ENCODE measurements at places on chromosomes 7 and 10. TPM values are rescaled to one million over a fixed set of nuclear protein-coding genes. Genes with fewer than 3 reads are reported as not detected.
A peak's percentile ranks its signal among the peaks of the same experiment; 100 is the strongest.

DNA sequence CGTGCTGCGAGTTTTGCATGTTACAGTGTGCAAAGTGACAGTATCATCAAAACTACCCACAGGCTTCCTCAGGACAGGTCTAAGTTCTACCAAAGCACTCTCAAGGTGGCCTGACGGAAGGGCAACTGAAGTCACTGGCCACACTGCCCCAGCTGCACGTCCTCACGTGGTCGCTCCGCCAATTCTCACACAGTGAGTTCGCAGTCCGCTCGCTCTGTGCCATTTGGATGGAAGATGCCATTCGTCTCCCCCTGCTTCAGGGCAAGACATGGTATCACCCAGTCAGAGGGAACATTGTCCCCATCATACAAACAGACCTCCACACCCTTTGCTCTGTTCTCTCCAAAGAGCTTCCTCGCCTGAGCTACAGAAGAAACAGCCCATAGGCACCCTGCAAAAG, 109.6 kb upstream of the COBL start:
- H3K27ac ChIP-seq, result no peak overlapping the region
- no peak overlapping the region for H3K4me3 ChIP-seq
- no peaks in the 10 kb centered on the region for H3K36me3 ChIP-seq
- H3K4me1 ChIP-seq, result no peaks in the 10 kb centered on the region
- no peaks in the 10 kb centered on the region for H3K27me3 ChIP-seq

- H3K27me3 ChIP-seq, result no peaks in the 10 kb centered on the region
- H3K27ac ChIP-seq, result peak overlapping the region; percentile 13
- H3K4me1 ChIP-seq, result peaks cover 8% of the 10 kb centered on the region
- H3K36me3 ChIP-seq, result no peaks in the 10 kb centered on the region
- peak; percentile 60 for DNase-seq
These were observed 25.5 kb downstream of the VOPP1 start for GRCh38 chr7:55546814-55547213.

DNA sequence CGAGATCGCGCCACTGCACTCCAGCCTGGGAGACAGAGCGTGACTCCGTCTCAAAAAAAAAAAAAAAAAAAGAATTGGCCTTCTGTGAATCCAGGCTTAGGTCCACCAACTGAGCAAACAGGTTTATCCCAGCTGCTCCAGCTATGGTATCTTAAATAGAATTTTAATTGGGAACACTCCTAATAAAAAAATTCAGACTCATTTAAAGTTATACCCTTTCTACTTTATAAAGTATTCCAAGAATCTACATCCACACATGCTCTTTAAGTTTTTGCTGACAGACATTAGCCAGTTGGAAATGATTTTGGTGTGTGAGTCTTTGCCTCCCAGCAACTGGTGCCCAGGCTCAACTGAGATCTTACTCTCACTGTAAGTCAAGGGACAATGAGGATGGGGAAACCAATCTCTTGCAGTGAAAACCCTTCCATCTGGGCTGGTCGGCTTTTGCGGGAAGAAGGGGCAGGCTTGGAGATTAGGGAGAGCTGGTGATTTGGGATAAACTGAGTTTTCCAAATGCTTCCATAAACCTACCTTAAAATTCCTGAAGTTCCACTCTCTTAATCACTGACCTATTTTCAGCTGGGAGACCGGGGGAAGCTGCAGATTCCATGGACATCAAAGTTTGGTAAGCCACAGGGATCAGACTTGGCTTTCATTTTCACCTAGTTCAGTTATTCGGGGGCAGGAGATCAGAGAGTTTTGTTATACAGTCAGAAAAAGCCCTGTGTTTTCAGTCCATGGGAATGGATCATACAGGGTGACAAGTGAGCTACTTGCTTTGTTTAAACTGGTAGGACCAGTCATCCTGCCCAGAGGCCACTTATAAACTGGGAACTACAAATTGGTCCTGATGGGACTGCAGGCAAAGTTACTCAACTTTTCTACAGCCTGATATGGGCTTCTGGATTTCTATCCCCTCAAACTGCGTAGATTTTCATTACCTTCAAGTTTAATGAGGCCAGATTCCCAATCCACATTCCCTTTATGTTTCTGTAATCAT, 89.3 kb upstream of the ZNF746 start:
- DNase-seq, result peak; percentile 7
- no peaks in the 10 kb centered on the region for H3K27me3 ChIP-seq

DNA sequence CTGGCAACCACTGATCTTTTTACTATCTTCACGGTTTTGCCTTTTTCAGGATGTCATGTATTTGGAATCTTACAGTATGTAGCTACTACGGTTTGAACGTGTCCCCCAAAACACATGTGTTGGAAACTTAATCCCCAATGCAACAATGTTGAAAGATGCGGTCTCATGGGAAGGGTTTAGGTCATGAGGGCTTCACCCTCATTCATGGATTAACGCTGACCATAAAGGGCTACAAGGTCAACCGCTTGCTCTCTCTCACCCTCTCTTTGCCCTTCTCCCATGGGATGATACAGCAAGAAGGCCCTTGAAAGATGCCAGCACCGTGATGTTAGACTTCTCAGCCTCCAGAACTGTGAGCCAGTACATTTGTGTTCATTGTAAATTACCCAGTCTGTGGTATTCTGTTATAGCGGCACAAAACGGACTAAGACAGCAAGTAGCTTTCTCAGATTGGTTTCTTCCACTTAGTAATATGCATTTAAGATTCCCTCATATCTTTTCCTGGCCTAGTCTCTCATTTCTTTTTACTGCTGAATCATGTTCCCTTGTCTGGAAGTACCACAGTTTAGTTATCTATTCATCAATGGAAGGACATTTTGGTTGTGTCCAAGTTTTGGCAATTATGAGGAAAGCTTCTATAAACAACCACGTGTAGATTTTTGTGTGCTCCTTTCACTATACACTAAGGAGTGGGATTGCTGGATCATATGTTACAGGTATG, 3.0 kb upstream of the CRYGN start:
- H3K4me1 ChIP-seq, result peaks cover 22% of the 10 kb centered on the region
- H3K4me3 ChIP-seq, result no peak overlapping the region
- no peaks in the 10 kb centered on the region for H3K36me3 ChIP-seq
- H3K27ac ChIP-seq, result no peak overlapping the region
- DNase-seq, result no peak

DNA sequence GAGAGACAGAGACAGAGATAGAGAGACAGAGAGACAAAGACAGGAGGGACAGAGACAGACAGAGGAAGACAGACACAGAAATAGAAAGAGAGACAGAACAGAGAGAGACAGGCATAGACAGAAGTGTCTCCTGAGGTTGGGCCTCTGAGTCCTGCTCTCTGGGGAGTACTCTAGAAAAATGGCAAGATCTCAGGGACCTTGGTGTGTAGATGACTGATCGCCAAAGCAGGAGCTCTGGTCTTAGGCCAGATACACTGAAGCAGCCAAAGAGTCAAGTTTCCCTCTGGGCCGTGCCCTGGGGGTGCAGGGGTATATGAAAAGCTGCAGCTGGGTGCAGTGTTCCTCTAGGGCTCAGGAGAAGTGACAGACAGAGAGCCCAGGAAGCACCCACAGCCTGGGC, 176.6 kb upstream of the TNS3 start:
- no peaks in the 10 kb centered on the region for H3K27me3 ChIP-seq
- no peak overlapping the region for H3K27ac ChIP-seq
- H3K36me3 ChIP-seq, result no peaks in the 10 kb centered on the region
- DNase-seq, result no peak
- no peak overlapping the region for H3K4me3 ChIP-seq
- peaks cover 3% of the 10 kb centered on the region for H3K4me1 ChIP-seq

- H3K4me1 ChIP-seq, result peaks cover 48% of the 10 kb centered on the region
- DNase-seq, result peak; percentile 97
- H3K36me3 ChIP-seq, result no peaks in the 10 kb centered on the region
- no peak overlapping the region for H3K4me3 ChIP-seq
- peak overlapping the region; percentile 15 for H3K27ac ChIP-seq
- no peaks in the 10 kb centered on the region for H3K27me3 ChIP-seq
These were observed 113.3 kb downstream of the KCNMA1 start for GRCh38 chr10:77524281-77524711.

DNA sequence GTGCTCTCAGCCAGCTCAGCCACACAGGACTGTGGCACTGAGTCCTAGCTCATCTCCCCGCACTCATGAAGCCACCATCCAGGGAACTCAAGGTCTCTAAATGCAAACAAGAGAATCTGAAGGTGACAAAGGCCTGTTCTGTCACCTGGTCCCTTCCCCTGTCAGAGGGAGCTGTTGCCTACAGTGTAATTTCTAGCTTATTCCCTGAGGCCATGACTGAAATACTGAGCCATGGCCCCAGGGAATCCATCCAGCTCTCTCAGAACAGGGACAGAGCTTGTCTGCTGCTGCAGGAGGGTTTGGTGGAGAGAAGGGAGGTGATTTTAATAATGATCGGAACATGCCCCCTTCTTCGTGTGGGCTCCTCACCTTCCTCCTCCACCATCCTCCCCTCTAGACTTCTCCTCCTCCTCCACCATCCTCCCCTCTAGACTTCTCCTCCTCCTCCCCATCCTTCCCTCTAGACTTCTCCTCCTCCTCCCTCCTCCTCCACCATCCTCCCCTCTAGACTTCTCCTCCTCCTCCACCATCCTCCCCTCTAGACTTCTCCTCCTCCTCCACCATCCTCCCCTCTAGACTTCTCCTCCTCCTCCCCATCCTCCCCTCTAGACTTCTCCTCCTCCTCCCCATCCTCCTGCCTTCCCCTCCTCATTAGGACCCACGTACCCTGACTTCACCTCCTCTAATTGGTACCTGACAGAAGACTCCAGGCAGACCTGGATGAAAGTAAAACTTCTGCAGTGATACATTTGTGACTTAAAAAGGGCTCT, 338.0 kb upstream of the MKI67 start:
- H3K4me1 ChIP-seq, result peaks cover 16% of the 10 kb centered on the region
- no peak overlapping the region for H3K4me3 ChIP-seq
- peak; percentile 39 for DNase-seq
- H3K27ac ChIP-seq, result no peak overlapping the region

GRCh38 chr10:129970465-129971364, 6.6 kb upstream of the EBF3 start:
- H3K4me1 ChIP-seq, result peaks cover 45% of the 10 kb centered on the region
- peak overlapping the region; percentile 87 for H3K27ac ChIP-seq
- peak overlapping the region; percentile 59 for H3K4me3 ChIP-seq
- H3K27me3 ChIP-seq, result peaks cover 46% of the 10 kb centered on the region
- H3K36me3 ChIP-seq, result no peaks in the 10 kb centered on the region

GRCh38 chr7:106425017-106425719, 140.4 kb upstream of the NAMPT start:
- H3K27ac ChIP-seq, result peak overlapping the region; percentile 53
- peaks cover 17% of the 10 kb centered on the region for H3K4me1 ChIP-seq
- no peaks in the 10 kb centered on the region for H3K36me3 ChIP-seq
- H3K27me3 ChIP-seq, result peaks cover 3% of the 10 kb centered on the region
- peak; percentile 88 for DNase-seq

DNA sequence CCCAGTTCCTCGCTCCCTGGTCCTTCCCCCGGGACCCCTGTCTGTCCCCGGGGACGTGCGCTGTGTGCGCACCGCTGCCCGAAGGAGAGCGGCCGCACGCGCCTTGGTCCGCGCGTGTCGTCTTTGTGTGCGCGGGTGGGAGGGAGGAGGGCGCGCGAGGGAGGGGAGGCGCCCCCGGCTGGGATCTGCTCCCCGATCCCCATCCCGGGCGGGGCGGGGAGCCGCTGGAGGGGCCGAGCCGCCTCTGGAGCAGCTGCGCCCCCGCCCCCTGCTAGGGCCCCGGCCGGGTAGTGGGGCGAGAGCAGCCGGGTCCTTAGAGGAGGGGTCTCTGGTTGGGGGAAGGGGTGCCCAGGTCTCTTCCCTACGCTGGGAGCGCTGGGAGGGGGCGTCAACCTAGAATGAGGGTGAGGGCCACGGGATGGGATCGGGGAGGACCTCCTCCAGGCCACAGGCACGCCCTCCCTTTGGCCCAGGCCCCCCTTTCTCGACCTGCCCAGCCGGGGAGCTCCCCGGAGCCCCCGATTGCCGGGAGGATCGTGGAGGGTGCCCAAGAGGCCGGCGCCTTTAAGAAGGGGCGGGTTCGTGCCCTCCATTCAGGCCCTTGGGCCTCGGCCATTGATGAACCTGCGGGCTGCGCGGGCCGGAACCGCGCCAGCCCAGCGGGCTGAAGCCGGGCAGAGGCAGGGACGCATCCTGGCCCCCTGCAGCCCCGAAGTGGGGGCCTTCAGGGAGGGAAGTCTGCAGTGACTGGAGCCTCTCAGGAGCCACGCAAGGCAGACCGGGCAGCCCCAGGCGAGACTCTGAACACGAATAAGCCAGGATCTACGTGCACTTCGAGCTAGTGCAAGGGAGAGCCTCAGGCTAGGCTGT, 678 bp downstream of the SH2B2 start:
- no peaks in the 10 kb centered on the region for H3K36me3 ChIP-seq
- peaks cover 52% of the 10 kb centered on the region for H3K4me1 ChIP-seq
- H3K4me3 ChIP-seq, result peak overlapping the region; percentile 79
- peak; percentile 42 for DNase-seq
- H3K27me3 ChIP-seq, result no peaks in the 10 kb centered on the region

GRCh38 chr7:12028508-12028907, 182.6 kb upstream of the TMEM106B start:
- H3K36me3 ChIP-seq, result no peaks in the 10 kb centered on the region
- no peak for DNase-seq
- H3K27ac ChIP-seq, result no peak overlapping the region
- no peak overlapping the region for H3K4me3 ChIP-seq
- H3K4me1 ChIP-seq, result no peaks in the 10 kb centered on the region
- H3K27me3 ChIP-seq, result no peaks in the 10 kb centered on the region

GRCh38 chr10:87816898-87817608, 973 bp downstream of the ATAD1 start:
- H3K4me3 ChIP-seq, result peak overlapping the region; percentile 75
- H3K4me1 ChIP-seq, result peaks cover 4% of the 10 kb centered on the region
- H3K27ac ChIP-seq, result peak overlapping the region; percentile 81

DNA sequence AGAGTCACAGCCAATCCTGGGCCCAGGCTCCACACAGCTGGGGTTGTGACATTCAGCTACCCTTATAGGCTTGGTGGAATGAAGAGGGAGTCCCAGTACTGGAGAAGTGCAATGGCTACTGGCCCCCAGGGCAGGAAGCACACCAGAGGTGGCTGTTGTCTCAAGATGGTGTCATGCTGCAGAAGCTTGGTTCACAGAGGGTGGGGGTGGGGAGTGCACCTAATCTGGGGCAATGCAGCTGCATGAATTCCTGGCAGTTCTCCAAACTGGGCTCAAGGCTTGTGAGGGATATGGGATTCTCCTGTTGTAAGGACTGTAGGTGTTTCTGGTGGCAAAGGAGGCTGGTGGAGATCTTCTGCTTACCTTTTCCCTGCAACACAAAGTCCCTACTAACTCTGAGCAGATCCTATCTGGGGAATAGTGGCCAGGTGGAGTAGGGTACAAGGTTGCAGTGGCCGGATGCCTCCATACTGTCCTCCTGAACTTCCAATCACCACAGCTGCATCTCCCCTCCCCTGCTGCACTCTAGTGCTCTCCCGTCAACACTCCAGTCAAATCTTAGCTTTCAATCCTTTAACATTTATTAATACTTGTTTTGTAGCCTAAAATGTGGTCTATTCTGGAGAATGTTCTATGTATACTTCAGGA, 27.4 kb upstream of the PLA2G12B start:
- no peak for DNase-seq
- no peaks in the 10 kb centered on the region for H3K36me3 ChIP-seq
- no peaks in the 10 kb centered on the region for H3K4me1 ChIP-seq
- no peaks in the 10 kb centered on the region for H3K27me3 ChIP-seq

Gene AMPH
- total RNA-seq, result 7.7 TPM

Gene UNC5B
- total RNA-seq, result 6.4 TPM

Gene EFCAB10
- total RNA-seq, result not detected

Gene GPR158
- total RNA-seq, result 0.13 TPM

Gene NPM3
- 72.7 TPM for total RNA-seq

Gene AGR3
- not detected for total RNA-seq

Gene HILPDA
- total RNA-seq, result 12.9 TPM

Gene NRCAM
- 17.5 TPM for total RNA-seq
